ENCODE measurements at places on chromosomes 5 and 9. TPM values are rescaled to one million over a fixed set of nuclear protein-coding genes. Genes with fewer than 3 reads are reported as not detected.

DEPDC1B gene
- total RNA-seq: 67.4 TPM

SLC9A3 gene
- 0.95 TPM for total RNA-seq

GRCh38 chr9:15262581-15262980 lies 44.4 kb downstream of the TTC39B start:
- H3K36me3 ChIP-seq: no peaks in the 10 kb centered on the region
- no peak overlapping the region for H3K4me3 ChIP-seq
- H3K27me3 ChIP-seq: no peaks in the 10 kb centered on the region
- no peak overlapping the region for H3K27ac ChIP-seq
- H3K4me1 ChIP-seq: no peaks in the 10 kb centered on the region

DNA sequence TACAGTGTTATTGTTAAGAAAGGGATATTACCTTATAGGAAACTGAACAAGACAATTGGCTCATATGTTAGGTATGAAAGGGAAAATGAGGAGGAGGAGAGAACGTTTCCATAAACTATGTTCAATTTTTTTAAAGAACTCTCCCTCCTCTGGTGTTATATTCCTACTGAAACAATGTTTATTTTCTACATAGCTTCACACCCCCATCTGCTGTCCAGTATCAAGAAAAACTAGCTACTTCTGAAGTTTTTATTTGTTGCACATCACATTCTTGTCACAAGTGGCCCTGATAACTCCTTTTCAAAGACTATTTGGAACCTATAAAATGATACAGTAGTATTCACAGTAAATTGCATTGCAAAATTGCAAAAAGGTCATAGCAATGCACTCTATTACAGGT lies 223.4 kb upstream of the FAM174A start:
- H3K27me3 ChIP-seq: no peaks in the 10 kb centered on the region
- H3K36me3 ChIP-seq: no peaks in the 10 kb centered on the region
- no peak for DNase-seq
- no peak overlapping the region for H3K4me3 ChIP-seq
- H3K27ac ChIP-seq: no peak overlapping the region

GRCh38 chr9:101479338-101480030 lies 43.9 kb upstream of the ALDOB start:
- peaks cover 4% of the 10 kb centered on the region for H3K4me1 ChIP-seq
- no peak overlapping the region for H3K27ac ChIP-seq
- H3K27me3 ChIP-seq: no peaks in the 10 kb centered on the region
- H3K4me3 ChIP-seq: no peak overlapping the region

GRCh38 chr9:76911971-76912370 lies 6.1 kb upstream of the PRUNE2 start:
- peaks cover 4% of the 10 kb centered on the region for H3K4me1 ChIP-seq
- H3K4me3 ChIP-seq: no peak overlapping the region
- no peaks in the 10 kb centered on the region for H3K36me3 ChIP-seq
- DNase-seq: no peak
- H3K27me3 ChIP-seq: peaks cover 2% of the 10 kb centered on the region

DNA sequence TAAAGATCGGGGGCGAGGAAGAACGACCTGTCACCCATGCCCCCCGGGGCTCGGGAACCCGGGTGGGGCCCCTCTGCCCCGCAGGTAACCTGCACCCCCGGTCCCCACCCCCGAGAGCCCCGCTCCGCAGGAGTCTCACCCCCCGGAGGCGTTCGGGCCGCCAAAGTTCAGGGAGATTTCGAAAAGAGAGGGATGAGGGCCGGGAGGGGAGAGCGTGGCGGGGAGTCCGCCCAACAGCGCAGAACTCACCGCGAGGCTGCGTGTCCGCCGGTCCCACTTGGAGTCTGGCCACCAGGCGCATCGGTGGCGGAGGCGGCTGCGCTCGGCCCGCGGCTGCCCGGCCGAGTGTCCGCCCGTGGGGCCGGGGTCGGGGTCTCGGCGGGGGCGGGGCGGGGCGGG lies at the start of gene PHF19:
Gene PHF19, minus strand, starts transcription at position 347 of the 399 bp plus-strand sequence. CDS start 2,447 bp downstream, outside the sequence.
- H3K36me3 ChIP-seq: no peaks in the 10 kb centered on the region
- peaks cover 23% of the 10 kb centered on the region for H3K4me1 ChIP-seq
- peak within 1 kb of the TSS; percentile 36 for H3K4me3 ChIP-seq
- H3K27ac ChIP-seq: 0 out of 2 replicates have a peak within 1 kb of the TSS, but pooled peaks have one; percentile 12
- peaks cover 2% of the 10 kb centered on the region for H3K27me3 ChIP-seq

DNA sequence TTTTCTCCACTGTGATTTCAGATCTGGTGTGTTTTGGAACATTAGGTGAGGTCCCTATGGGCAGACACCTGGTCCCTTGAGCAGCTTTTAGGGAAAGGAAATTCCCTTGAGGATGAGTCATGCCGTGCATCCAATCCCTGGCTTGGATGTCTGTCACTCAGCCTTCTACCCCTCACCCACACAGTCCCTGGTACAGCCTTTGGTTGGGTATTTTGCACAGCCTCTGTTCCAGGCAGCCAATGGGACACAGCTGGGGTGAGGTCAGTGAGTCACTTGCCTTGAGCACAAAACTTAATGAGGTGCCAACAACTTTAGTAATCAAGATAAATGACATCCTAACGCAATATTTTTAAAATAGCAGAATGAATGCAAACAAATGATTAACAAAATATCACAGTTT lies 22.7 kb upstream of the SVEP1 start:
- H3K4me1 ChIP-seq: no peaks in the 10 kb centered on the region
- DNase-seq: no peak
- no peaks in the 10 kb centered on the region for H3K36me3 ChIP-seq
